ENCODE measurements at places on chromosomes 5 and 9.

DNA sequence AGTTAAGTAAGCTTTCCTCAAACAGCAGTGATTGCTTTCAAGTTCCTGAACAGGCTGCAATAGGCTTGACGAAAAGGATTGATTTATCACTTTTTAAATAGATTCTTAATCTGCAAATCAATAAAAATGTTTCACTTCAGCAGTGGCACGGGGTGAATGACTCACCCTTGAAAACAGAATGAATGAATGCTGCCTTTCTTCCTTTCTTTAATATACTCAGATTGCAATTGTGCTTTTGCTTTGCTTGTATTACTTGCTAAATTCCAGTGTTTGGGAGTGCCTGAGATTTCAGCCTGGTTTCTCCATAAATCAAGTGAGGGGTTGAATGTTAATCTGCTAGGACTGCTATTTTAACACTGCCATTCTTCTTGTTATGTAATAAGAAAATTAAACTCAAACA lies 1293.8 kb downstream of the PTPRD start:
- DNase-seq: no peak

- DNase-seq: no peak
These were observed 111.1 kb upstream of the EQTN start for GRCh38 chr9:27408001-27408400.

DNA sequence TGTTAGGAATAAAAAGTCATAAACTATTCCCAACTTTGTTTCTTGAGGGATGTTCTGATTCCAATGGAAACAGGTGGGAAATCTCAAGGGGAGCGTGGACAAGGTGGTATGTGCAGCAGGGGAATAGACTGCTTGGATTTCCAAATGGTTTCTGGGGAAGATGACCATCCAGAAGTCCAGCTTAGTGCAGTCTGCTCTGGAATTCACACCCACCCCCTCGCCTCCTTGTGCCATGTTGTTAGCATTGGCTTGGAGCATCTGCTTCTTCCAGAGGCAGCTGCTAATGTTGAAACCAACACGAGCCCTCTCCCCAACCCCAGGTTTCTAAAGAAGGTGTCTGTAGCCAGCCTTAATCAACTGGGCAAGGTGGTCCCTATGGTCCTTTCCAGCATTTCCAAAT lies 90.9 kb downstream of the PDE6A start:
- no peak for DNase-seq

- DNase-seq: peak; percentile 84
These were observed 15.1 kb upstream of the NCS1 start for GRCh38 chr9:130157079-130157478.

DNA sequence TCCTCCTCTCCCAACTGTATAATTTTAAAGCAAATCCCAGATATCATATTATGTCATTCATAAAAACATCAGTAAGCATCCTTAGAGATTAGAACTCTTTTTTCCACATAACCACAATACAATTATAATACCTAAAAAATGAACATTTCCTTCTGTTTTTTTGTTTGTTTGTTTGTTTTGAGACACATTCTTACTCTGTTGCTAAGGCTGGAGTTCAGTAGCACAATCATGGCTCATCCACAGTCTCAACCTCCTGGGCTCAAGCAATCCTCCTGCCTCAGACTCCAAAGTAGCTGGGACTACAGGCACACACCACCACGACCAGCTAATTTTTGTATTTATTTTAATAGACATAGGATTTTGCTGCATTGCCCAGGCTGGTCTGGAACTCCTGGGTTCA lies 8.0 kb downstream of the F2R start:
- DNase-seq: peak; percentile 15

- no peak for DNase-seq
These were observed 210.2 kb downstream of the MEF2C start for GRCh38 chr5:88672644-88673252.

- DNase-seq: no peak
These were observed 71.7 kb upstream of the SLC25A51 start for GRCh38 chr9:37975639-37976038.

GRCh38 chr5:19258686-19259085 lies 729.3 kb downstream of the CDH18 start:
- DNase-seq: no peak

GRCh38 chr9:126459965-126460843 lies 133.6 kb downstream of the MVB12B start:
- DNase-seq: no peak

DNA sequence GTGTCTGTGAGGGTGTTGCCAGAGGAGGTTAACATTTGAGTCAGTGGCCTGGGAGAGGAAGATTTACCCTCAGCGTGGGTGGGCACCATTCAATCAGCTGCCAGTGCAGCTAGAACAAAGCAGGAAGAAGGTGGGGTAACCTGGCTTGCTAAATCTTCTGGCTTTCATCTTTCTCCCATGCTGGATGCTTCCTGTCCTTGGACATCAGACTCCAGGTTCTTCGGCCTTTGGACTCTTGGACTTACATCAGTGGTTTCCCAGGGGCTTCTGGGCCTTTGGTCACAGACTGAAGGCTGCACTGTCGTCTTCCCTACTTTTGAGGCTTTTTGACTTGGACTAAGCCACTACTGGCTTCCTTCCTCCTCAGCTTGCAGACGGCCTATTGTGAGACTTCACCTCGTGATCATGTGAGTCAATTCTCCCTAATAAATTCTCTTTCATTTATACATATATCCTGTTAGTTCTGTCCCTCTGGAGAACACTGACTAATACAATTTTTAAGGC lies 38.1 kb downstream of the PBX3 start:
- DNase-seq: no peak

GRCh38 chr5:178895615-178896571 lies at the start of gene ZFP2:
Gene ZFP2 (plus strand): TSS chr5:178895913. CDS start chr5:178931314, 35,401 bp downstream.
- DNase-seq: peak; percentile 93

- DNase-seq: no peak
These were observed 27.7 kb downstream of the UGCG start for GRCh38 chr9:111924281-111924680.

DNA sequence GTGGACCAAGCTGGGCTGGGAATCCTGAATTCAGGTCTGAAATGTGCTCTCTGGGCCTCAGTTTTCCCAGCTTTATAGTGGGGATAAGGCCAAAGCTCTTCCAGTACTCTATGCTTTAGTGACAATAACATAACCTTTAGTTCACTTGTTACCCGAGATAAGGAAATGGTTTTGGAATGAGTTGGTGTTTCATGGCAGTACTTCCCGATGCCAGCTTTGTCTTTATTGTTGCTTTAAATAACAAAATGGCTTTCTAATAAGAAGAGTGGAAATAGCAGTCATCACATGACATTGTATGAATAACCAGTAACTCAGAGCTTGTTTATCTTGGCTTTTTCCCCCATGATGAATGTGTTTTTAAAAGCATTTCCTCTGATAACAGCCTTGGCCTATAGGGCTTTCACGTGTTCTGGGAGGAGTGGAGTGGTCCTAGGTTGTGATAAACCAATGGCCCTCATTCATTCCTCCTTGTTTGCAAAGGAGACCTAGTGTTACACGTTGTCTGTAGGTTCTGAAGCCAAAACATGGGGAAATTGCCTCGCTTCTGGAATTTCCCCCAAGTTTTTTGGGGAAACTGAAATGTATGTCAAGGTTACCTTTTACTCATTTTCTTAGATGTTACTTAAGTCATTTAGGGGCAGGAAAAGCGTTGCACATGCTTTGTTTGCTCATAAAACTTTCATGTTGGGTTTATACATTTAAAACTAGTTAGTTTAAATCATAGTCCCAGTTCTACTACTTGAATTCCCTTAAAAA lies 53.7 kb downstream of the ZNF618 start:
- DNase-seq: peak; percentile 88

DNA sequence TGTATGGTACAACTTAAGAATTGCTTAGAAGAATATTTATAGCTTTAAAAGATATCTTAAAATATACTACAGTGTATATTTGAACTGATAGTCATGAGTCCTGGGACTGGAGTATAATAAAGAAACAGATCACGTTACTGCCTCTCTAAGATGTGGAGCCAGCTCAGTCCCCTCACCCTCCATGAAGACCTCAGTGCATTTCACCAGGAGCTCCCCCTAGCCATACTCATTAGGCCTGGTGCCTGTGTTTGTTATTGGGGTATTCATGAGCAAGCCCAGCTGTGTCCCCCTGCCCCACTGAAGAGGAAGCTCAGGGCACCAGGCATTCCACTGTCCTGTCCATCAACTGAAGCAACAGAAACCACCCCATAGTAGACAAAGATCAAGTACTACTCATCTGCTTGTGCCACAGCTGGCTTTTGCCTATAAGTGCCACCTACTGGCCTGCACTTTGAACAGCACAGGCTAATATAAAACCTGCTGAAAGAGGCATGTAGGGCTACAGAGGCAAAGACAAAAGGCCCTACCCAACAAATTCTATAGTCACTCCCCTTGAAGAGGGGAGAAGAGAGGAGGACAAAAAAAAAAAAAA lies 850.2 kb upstream of the NUDT12 start:
- DNase-seq: peak; percentile 70

DNA sequence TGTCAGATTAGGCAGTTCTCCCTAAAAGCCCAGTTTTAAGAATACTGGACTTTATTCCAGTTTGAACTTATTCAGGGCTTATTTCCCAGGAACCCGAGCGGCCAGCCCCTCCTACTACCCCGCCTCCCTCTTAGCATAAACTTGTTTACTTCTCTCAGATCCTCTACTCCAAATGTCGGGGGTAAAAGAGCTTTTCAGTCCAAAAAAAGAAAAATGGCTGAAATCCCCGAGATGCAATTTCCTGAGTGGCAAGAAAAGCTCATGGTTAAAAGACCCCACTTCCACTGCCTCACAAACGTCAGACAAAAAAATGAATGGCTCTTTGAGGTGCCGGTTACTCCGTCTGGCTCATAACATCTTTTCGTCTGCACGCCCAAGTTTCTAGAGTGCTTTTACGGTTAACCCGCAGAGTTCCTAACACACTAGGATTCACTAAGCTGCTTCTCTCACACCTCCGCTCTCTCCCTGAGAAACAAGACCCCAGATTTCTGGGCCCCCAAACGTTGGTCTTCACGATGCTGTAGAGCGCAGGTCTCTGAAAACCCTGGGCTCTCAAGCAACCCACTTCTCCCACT lies 402 bp downstream of the BRD8 start:
- no peak for DNase-seq

DNA sequence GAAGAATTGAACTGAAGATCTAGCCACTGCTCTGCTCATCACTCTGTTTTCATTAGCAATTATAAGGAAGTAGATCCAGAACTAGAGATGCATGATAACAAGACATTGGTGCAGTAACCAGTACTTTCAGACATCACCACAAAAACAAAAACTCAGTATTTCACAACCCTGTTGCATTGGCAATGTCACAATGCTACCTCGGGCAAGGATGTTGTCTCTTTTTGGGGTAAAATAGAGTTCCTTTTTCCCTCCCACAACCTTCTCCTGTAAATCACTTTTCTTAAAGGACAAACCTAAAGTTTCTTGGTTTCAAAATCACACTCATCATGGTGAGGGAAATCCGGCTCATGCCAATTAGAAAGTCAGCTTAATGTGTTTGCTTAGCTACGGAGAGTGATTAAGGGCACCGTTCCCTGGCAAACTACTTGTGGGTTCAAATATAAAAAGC lies 420.1 kb upstream of the MEF2C start:
- DNase-seq: no peak

DNA sequence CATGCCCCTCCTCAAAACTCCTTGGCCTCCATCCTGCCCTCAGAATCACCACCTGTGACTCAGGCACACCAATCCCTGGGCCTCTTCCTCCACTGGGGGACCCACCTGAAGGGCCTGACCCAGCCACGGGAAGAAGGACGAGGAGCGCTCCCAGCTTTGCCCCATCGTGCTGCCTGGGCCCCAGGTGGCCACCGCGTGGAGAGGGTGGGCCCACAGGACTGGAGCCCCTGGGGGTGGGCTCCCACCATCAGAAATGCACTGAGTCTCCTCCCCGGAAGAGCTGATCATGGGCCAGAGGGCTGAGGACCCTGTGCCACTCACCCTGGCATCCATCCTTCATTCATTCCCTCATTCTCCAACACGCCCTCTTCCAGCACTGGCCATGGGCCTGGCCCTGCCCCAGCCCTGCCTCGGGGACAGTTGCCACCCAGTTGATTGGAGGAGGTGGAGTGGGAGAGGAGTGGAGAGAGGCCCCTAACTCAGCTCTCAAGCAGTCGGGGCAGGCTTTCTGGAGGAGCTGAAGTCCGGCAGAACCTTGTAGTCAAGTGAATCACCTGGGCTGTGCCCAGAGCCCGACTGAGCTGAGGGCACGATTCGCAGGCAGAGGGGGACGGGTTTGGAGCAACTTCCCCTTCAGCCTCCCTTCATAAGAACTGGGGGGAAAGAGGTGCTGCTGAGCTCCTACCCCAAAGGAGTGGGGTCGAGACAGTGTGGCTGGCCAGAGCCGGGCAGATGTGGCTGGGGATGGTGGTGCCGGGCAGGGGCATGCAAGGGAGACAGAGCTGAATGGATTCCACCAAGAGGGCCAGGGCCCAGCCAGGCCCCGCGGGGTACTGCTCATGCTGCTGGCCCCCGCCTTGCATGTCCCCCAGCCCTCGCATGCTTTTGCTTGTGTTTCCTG lies 29.6 kb downstream of the DNM1 start:
- DNase-seq: no peak

DNA sequence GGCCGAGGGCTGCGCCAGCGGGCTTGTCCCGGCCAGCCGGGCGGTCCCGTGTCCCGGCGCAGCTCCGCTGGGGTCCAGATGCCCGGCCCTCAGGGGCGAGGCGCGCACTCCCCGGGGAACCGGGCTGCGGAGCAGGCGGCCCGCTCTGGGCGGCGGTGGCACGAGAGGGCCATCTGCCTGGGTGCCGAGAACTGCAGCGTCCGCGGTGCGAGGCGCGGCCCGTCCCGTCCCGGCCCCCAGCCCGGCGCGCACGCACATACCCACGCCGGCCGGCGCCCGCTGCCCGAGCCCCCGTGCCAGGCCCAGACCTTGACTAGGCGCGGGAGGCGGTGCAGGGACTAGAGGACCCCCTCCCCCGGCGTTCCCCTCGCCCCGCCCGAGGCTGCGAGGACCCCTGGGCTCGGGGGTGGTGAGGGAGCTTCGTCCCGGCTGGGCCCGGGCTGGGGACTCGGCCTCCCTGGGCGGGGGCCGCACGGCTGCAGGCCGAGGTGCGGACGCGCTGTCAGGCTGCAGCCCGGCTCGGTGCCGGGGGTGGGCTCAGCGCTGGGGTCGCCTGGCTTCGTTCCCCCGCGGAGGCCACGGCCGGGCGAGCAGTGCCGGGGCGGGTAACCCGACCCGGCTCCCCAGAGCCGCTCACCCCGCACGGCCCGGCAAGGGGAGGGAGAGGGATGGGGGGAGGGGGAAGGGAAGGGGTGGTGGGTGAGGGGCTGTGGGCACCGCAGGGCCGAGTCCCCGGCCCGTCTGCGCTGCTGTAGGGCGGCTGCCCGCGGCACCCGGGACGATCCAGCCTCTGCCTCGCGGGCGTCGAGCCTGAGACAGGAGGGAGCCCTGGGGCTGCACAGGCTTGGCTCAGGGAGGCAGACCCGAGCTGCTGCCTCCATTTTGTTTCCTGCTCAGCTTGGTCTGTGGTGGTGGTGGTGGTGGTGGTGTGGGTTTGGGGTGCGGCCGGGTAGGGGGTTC lies 1.2 kb upstream of the NSD1 start:
- DNase-seq: peak; percentile 94

DNA sequence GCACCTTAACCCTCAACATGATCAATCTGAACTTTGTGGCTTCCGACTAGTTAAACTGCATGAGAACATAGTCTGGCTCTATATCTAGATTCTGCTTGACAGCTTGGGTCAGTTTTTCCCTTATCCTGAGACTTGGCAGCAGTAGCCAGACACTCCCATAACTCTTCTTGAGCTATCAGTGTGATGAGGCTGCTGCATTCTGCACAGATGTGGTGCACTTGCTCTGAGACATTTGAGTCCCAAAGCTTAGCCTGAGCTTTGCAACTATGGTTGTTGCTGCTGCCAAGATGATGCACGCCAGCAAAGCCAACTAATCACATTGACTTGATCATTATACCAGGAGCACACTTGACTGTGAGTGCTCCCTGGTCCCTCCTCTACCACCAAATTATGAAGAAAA lies 36.2 kb downstream of the MOCS2 start:
- DNase-seq: no peak

GRCh38 chr5:101611039-101611438 lies 685.0 kb downstream of the SLCO4C1 start:
- DNase-seq: peak; percentile 1
